Activated T-cell treated with anti-CD3 and anti-CD28 coated beads for 1 hour (primary cell): ENCODE measurements at places on chromosomes 3 and 15.
A peak's percentile ranks its signal among the peaks of the same experiment; 100 is the strongest.

DNA sequence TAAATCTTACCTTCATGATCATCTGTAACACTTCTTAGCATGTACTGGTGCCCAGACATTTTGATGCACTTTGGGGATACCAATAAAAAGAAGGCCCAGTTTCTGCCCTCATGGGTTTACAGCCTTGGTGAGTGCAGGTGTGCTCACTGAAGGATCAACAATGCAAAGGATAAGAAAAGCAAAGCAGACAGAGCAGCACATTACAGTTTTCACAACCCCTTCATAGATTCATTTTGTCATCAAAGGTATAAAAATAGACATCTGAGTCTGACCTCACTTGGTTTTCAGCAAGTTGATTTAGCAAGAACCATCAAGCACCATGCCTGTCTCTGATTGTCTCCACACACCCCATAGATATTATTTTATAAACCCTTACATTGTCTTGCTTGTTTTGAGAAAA is 77.6 kb downstream of the BFSP2 start:
- DNase-seq = no peak

DNA sequence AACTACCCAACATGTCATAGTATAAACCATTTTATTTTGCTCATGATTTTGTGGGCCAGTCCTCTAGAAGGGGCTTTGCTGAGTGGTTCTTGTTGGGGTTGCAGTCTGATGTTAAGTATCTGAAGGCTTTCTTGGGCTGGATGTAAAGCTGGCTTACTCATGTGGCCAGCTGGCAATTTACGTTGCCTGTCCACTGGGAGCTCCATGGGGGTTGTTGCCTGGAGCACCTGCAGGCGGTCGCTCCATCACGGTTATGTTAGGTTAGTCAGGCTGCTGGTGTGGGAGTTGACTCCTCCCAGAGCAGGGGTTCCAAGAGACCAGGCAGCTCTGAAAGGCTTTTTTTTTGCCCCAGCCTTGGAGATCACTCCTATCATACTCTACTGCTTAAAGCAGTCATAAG is 98.1 kb downstream of the NR1D2 start:
- no peak for DNase-seq

GRCh38 chr15:50633653-50634052 is 52.9 kb downstream of the TRPM7 start:
- DNase-seq = no peak

- DNase-seq = no peak
Measured at GRCh38 chr3:114242947-114243346, 5.6 kb upstream of the ZNF80 start.

- DNase-seq = no peak
Measured at GRCh38 chr3:131315162-131315561, 66.4 kb upstream of the NUDT16 start.

DNA sequence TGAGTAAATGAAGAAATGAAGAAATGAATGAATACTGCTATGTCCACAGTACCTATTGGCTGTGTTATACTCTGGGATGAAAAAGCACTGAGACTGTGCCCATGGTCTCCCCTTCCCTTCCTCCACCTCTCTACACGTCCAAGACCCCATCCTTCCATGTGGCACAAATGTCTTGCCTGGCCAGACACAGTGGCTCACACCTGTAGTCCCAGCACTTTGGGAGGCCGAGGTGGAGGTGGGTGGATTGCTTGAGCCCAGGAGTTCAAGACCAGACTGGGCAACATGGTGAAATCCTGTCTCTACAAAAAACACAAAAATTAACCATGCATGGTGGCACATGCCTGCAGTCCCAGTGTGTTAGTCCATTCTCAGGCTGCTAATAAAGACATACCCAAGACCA is 200.1 kb downstream of the FAM43A start:
- DNase-seq = no peak

GRCh38 chr3:136819731-136820679 is 1.1 kb downstream of the SLC35G2 start:
- DNase-seq = peak; percentile 14

- DNase-seq = no peak
Measured at GRCh38 chr3:90035643-90036042, 928.2 kb downstream of the EPHA3 start.

- no peak for DNase-seq
Measured at GRCh38 chr15:79115986-79116665, 25.5 kb upstream of the RASGRF1 start.

- DNase-seq = no peak
Measured at GRCh38 chr3:11624704-11625375, 18.9 kb downstream of the VGLL4 start.

GRCh38 chr15:70765504-70766281 is 2.3 kb upstream of the UACA start:
- DNase-seq = no peak

- DNase-seq = no peak
Measured at GRCh38 chr15:83854321-83854720, 200.4 kb downstream of the ADAMTSL3 start.

- no peak for DNase-seq
Measured at GRCh38 chr3:10280571-10280970, 12.2 kb downstream of the GHRL start.

DNA sequence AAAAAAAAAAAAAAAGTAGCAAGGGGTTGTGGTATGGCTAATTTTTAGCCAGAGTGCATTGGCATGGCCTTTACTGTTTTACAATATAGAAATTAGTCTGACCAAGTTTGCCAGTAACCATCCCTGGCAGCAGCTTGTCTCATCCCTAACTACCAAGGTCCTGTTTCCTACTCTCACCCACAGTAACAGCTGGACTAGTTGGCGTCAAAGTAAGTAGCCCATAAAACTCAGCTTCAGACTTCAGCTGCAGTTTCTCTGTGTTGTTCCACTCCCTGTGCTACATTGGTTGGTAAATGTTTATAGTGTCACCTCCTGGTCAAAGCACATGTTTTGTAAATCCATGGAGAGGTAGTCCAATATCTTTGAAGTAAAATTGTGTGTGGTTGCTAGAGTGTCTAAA is 691.3 kb downstream of the ZPLD1 start:
- DNase-seq = no peak

DNA sequence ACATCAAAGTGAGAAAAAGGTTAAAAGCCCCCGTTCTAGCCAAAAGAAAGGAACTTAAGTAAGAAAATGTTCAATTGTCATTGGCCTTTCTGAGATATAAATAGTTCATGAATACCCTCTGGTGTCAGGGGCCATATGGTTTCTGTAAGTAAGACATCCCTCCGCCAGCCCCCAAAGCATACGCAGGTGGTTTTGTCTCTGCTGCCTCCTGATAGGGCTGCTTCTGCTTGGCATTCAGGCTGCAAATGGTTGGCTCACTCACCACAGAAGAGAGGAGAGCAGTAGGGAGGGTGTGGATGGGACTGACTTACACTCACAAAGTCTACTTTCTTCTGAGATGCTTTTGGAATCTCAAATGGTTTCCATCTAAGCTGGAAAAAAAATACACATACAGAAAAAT is 29.8 kb downstream of the HGD start:
- DNase-seq = no peak

- no peak for DNase-seq
Measured at GRCh38 chr15:101162701-101163483, 89.0 kb downstream of the CHSY1 start.
